Posterior vena cava (tissue), 2 donors: ENCODE measurements at places on chromosomes 11 and 22.

DNA sequence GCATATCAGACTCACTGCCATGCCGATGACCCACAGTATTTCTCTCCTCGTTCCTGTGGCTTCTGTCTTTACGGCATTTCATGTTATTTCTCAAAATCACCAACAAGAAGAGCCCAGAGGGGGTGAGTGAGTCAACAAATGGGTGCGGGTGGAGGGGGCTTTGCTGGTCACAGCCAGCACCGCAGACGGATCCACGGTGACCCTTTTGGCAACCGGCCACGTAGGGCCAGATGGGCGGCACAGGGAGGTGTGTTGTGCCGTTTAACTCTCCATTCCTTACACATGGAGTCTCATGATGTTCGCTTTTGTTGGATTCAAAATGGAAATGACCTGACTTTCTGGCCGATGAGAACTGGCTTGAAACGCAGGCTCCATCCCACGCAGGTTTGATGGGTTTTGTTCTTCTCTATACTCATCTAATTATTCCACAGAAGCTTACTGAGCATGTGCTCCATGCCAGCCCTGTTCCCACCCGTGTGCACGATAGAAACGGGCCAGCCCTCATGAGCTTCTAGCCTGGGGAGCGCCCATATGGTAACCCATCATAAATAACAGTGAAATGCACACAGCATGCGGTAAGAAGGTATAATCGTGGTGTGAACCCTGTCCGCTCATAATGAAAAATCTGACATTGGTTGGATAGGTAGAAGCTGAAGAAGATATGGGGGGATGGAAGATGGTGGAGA, 319.9 kb downstream of the BRD1 start:
- no peak for DNase-seq

DNA sequence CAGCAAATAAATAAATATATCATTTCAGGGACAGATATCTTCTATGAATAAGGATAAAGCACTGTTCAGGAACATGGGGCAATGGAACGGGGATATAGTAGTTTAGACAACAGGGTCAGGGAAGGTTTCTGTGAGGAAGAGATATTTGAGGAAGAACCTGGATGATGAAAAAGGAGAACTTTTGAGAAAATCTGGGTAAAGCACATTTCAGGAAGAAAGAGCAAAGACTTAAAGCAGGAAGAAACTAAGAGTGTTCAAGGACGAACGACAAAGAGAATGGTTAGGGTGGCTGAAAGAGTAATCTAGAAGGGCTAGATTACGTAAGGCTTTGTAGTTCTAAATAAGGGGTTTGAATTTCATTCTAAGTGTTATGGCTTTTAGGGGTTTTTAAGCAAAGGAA, 12.7 kb downstream of the DDI1 start:
- DNase-seq: no peak

- DNase-seq: no peak
These were observed 21.2 kb upstream of the NDUFC2 start for GRCh38 chr11:78100676-78101472.

DNA sequence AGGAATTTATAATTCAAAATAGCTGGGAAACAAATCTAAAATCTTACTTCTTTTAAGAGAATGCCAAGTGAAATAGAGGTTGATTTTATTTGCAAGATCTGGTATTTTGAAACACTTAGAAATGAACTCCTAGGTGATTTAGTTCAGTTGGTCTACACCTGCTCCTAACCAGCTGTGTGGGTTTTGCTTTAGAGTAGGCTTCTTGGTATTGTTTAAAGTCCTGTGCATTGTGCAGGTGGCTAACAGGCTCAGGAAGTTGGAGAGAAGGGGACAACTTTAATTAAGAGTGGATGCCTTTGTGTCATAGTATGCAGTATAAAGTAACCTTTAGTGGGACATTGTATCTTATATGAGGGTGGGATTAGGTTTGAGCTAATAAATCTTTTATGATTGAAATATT, 4.1 kb upstream of the RAG2 start:
- no peak for DNase-seq

DNA sequence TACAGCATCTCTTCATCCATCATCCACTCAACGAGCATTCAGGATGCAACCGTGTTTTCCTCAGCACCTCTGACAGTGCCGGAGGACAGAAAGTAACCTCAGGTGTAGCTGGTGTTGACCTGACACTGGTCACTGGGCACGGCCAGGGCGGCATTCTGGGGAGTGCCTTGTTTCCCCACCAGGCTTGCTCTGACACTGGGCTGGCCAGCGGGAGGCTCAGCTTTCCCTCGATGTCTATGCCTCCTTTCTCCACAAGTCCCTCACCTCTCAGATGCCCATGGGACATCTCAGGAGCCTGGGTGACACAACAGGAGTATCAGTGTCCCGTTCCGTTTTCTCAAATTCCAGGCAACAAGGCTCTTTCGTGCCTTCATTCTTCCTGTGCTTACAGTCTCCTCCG, 28.9 kb downstream of the CD6 start:
- DNase-seq: peak; percentile 58

GRCh38 chr11:3195251-3196160, 23.1 kb downstream of the MRGPRG start:
- DNase-seq: peak; percentile 67

DNA sequence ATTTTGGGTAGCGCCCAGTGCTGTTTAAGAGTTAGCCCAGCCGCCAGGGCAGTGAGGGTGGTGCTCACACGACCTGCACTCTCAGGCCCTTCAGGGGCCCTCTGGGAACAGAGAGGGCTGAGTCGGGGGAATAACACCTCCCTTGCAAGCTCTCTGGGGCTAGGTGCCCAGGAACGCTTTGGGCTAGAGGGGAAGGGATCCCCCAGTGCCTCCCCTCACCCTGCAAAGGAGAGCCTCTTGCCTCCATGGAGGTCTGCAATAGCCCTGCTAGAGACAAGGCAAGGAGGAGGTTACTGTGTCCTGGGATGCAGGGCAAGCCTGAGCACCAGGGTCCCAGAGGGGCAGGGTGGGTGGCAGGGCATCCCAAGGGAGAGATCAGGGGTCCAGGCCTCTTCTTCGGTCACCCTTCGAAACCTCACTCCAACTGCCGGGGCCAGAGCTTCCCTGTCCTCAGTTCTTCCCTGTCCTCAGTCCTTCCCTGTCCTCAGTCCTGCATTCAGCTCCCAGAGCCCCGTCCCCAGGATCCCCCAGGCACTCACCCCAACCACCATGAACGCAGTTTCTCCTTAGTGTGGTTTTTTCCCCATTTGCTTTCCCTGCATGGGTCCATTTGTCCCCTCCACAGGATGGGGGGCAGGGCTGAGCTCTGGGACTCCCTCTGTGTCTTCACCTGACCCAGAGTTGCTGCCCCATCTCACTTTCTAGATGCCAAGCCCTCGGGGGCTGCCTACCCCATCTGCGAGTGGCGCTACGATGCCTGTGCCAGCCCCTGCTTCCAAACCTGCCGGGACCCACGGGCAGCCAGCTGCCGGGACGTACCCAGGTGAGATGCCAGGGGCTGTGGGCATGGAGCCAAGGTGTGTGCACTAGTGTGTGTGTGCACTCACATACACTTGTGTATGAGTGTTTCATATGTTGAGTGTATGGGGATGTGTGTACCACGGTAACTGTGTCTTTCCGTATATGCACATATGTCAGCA, 60.8 kb downstream of the OTOG start:
- DNase-seq: no peak

GRCh38 chr11:11407065-11407762, 54.2 kb upstream of the CSNK2A3 start:
- DNase-seq: no peak

GRCh38 chr11:129375751-129376657, at the start of gene BARX2:
BARX2 (plus strand) TSS chr11:129375848; CDS start chr11:129376036, 188 bp downstream.
- DNase-seq: no peak

GRCh38 chr11:15610881-15611280, 496.2 kb downstream of the INSC start:
- no peak for DNase-seq

DNA sequence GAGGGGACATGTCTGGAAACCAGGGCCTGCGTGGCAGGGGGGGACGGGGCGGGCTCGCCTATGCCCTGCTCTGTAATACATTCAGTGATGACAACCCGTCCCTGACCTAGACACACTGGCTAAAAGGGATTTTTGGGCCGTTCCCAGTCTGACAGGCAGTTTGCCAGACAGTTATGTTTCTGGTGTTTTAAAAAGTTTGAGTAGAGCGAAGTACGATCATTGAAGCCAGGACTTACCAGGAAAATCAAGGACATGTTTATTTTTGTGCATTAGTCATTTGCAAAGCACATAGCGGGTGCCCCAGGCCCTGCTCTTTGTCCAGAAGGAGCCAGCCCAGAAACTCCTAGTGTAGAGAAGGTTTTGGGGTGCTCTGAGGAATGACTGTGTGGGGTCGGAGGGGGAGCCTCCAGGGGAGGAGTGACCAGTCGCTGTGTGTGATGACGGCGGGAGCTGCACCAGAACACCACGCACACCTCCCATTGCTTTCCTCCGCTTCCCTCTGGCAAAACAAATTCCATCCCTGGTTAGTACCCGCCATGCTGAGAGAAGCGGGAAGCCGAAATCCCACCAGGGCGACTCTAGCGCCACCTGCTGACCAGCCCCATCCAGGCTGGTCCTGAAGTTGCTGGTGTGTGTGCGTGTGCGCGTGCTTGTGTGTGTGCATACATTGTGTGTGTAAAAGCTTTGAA, 50.8 kb downstream of the FBLN1 start:
- peak; percentile 91 for DNase-seq

DNA sequence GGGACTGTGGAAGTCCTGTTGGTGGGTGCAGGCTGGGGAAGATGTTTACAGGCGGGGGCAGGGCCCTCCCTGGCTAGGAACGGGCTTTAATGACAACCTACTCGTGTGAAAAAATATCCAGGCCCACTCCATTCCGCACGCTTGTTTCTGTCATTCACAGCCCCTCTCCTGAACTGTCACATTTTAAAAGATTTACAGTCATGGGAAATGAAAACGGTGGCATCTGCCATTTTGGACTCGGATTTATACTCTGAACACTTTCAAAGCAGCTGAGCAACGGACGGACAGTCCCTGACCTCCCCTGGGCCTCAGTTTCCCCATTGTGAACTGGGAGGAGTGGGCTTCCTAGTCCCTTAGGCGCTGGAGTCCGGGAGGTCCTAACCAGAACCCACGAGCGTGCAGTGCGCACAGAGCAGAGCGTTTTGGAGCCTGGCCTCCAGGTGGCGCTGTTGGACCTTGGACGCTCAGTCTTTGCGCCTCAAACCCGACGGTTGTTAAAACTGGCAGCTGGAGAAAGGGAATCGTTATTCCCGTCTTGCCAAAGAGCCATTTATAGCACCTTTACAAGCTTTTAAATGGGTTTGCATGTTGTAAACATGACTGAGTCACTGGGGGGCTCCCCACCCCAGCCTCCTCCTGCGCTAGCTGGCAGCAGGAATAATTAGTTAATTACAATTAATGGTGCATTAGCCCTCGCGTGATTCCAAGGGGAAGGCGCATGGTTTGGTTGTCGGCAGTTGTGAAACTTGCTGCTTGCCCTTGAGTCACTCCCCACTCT, 75.3 kb downstream of the FBLN1 start:
- peak; percentile 96 for DNase-seq

DNA sequence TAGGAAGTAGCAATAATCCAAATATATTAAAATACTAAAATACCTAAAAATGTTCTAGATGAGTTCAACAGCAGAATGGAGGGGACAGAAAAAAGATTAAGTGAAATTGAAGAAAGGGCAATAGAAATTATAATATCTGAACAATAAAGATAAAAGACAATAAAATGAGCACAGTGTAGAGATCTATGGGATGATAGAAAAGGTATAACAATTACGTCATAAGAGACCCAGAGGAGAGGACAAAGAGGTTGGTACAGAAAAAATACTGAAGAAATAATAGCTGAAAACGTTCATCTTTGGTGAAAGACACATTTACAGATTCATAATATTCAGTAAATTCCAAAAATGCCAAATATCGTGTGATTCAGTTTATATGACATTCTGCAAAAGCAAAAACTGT, 143.4 kb downstream of the TMEM135 start:
- no peak for DNase-seq

DNA sequence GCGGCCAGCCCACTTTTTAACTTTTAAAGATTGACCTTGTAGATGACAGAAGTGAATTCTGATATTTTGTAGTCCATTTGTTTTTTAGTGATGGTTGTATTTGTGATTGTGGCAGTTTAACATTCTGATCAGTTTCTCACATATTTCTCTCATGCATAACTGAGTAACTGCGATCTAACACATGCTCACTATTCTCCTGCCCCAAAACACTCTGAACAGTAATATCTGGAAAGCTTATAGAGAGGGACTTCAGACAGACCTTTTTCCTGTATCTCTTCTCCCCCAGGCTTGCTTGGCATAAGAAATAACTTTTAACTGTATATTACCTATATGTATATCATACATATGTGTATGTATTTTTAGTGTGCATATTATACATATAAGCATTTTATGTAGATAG, 37.3 kb upstream of the MYO18B start:
- no peak for DNase-seq

DNA sequence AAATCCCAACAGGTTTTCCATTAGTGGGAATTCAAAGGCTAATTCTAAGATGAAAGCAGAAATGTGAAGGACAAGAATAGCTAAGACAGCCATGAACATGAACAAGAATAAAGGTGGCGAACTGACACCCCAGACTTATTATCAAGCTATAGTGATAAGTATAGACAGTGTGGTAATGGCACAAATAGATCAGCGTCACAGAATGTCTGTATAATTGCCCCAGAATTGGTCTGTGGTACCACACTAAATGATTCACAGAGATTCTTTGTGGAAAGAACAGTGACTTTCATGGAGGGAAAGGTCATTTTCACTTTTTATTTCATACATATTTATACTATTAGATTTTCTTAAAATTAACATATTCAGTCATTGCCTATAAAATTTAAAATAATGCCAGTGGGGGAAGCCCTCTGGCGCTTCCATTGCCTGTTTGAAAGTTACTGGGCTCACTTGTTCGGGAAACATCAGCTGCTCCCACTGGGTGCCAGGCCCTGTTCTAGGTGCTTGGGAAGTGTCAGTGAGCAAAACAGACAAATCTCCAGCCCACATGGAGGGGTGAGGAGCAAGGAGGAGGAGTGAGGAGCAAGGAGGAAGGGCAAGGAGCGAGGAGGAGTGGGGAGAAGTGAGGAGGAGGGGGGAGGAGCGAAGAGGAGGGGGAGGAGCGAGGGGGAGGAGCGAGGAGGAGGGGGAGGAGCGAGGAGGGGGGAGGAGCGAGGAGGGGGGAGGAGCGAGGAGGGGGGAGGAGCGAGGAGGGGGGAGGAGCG, 11.3 kb upstream of the NLRP6 start:
- DNase-seq: no peak

DNA sequence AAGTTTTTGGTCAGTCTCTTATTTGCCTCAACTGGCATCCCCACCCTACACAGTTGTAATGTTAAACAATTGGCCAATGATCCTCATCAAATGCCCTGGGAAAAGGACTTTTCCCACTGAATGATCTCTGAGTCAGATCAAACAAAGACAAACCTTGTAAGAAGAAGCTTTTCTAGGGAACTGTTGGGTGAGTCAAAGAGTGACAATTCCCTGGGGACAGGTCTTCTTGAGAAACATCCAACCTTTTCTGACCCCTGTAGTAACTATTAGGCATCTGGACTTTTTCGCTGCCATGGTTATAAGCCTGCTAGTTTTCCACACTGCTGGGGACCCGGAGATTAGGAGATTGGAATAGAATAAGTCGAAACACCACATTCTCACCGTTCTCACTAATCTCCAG, 789.8 kb upstream of the API5 start:
- no peak for DNase-seq
